ENCODE measurements at places on chromosomes 1 and 21. TPM values are rescaled to one million over a fixed set of nuclear protein-coding genes. Genes with fewer than 3 reads are reported as not detected.
A peak's percentile ranks its signal among the peaks of the same experiment; 100 is the strongest.

- no peak for DNase-seq
Observed at GRCh38 chr1:42429603-42430002, 26.2 kb downstream of the ZMYND12 start.

DNA sequence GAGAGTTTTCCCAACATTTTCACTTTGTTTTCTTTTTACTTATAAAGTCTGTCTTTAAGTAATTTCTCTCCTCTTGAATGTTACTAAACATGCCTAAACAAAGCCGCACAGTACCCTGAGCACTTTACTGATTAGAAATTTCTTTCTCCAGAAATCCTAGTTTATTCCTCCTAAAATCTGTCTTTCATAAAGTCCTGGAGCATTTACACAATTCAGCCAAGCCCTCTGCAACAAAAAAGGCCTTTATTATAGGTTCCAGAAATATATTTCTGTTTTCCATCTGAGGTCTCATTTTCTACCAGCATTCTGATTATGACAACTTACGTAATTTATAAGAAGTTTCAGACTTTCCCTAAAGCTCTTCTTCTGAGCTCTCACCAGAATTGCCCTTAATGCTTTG lies 549.5 kb upstream of the OLFM3 start:
- DNase-seq, result no peak

DNA sequence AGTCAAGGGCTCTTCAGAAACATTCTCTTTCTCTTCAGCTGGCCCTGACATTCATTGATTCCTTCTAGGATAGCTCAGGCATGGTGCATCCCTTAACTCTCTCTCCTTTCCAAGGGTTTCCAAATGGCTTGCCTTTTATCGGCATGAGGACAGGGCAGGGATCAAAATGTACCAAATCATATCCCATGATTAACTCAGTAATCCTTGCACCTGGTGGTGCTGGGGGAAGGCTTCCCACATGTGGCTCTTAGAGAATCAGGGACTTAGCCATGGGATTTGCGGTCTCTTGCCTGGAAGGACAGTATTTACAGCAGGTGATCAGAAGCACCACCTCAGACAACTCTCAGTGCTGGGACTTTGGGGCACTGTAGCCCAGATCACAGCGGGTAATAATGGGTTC lies 46.2 kb upstream of the EDEM3 start:
- no peak for DNase-seq

DNA sequence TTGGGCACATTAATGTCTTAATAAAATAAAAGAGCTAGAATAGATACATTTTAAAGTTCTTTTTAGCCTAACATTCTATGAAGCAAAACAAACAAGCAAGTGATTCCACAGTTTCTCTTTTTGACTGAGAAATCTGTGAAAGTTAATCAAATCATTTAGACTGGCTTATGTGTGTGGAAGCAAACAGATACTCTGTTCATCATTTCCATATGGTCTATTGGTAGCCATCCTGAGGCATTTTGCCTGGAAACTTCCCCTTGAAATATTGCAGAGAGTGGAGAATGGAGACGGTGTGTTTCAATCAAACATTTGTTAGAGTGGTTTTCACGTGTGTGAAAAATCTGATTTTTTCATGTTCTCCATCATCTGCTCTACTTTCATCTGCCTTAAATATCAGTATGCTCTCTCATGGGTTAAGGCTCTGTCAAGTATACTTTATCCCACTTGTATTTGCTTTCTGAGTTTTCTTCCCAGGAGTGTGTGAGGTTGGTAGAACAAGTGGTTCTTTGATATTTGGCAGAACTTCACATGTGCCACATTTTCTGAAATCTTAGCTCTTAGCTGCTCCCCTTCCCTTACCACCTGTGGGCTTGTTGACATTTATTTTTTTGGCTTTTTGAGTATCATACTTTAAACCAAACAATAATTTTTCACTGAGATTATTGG lies 139.1 kb upstream of the PTGFR start:
- DNase-seq, result no peak

- DNase-seq, result peak; percentile 19
Observed at GRCh38 chr21:45544449-45545235, 2.4 kb upstream of the SLC19A1 start.

GRCh38 chr1:239987103-239987745 lies 104.5 kb upstream of the FMN2 start:
- DNase-seq, result no peak

- DNase-seq, result no peak
Observed at GRCh38 chr1:189275796-189276195, 1201.9 kb downstream of the BRINP3 start.

DNA sequence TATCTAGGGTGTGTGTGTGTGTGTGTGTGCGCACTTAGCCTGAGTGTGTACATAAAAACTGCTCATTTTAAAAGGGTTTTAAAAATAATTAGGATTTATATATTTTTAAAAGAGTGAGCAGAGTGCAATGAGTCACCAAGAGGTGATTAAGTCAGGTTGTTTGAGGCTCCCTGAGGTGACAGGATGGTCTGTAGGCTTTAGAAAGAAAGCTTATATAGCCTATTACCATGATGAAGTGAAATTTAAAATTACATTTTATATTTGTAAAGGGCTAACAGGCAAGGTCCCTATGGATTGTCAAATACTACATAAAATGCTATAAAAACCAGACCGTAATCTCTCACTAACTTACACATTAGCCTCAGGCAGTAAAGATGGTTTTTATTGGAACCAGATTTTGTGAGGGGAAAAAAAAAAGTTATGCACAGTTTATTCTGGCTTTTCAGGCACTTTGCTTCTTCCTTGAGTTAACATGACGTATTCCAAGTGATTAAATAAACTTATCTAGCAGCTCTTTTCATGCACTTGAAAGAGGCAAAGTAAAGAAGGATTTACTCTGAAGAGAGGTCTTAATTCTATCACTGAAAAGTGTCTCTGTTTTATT lies 711.7 kb upstream of the PTBP2 start:
- DNase-seq, result no peak

GRCh38 chr1:167270349-167271092 lies 49.8 kb downstream of the POU2F1 start:
- no peak for DNase-seq

GRCh38 chr1:84689514-84690396 lies 506 bp downstream of the SSX2IP start:
- peak; percentile 60 for DNase-seq

GRCh38 chr1:14437417-14437918 lies 161.0 kb upstream of the KAZN start:
- DNase-seq, result no peak

DNA sequence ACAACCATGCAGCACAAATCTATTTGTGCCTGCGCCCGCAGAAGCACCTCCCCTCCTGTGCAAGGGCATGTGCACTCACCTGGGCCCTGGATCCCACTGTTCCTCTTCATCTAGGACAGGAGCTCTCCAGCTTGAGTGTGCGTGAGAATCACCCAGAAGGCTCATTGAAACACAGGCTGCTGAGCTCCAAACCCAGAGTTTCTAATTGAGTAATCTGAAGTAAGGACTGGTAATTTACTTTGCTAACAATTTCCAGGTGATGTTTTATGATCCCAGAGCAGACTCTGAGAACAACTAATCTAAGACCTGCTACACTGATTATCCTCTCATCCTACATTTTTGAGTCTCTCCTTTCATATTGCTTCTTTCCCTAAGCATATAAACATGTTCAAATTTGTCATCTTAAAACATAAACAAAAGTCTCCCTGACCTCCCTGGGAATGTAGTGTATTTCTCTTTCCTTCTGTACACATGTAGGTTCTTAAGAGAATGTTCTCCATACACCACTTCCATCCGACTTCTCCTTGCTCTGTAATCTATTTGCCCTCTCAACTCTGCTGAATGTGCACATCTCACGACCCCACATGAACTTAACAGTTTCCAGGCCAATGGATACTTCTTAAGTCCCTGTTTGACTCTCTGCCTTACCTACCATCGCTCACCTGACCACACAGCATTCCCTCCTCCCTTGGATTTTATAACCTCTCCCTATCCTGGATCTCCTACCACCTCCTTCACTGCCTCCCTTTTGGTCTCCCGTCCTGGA lies 522.5 kb downstream of the SMYD3 start:
- no peak for DNase-seq

GRCh38 chr1:245051349-245052221 lies 103.2 kb upstream of the KIF26B start:
- no peak for DNase-seq

- no peak for DNase-seq
Observed at GRCh38 chr1:182752077-182752988, 37.2 kb upstream of the NPL start.

- no peak for DNase-seq
Observed at GRCh38 chr1:115113766-115114165, 24.5 kb upstream of the TSPAN2 start.

DNA sequence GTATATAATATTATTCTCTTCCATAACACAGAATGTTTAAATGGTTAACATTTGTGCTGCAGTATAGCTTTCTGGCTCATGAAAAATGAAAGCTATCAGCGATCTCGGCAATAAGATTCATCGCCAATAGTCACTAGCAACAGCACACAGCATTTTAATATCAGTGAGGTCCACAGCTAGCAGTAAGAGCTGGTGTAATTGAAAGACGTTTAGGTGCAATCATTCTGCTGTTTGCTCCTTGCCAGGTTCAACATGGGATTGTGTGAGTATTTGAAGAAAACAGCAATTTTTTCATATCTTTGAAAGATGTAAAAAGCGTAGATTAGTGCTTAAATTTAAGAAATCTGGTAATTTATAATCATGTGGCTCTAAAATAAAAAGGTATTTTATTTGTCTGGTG lies 20.1 kb downstream of the PRKACB start:
- DNase-seq, result no peak

DNA sequence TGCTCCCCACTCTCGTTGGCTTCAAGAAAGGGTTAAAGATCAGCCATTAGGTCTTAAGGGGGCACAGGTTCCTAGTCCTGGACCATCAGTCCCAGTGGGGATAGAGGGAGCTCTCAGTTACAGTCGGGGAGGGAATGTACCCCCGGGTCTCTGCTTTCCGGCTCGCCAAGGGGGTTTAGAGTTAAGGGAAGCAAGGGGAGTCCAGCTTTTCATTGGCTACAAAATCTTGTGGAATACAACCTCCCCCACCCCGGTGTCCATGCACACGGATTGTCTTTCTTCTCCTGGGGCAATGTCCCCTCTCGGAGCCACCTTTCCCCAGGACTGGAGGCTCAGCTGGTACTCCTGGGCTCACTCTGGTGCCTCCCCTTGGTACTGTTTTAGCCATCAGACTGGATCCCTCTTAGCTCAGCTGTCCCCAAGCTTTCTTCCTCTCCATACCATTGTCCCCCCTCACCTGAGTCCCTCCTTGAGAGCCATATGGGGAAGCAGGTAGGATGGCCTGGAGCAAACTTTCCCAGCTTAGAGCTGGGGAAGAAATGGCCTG lies at the start of gene A3GALT2:
A3GALT2 (minus strand) TSS at position 480 of the 547 bp plus-strand sequence; CDS start at position 480, 0 bp downstream.
- no peak for DNase-seq

GRCh38 chr1:217432339-217432738 lies 198.6 kb downstream of the GPATCH2 start:
- DNase-seq, result no peak

- DNase-seq, result no peak
Observed at GRCh38 chr1:156367383-156368156, 1.4 kb upstream of the RHBG start.

DNA sequence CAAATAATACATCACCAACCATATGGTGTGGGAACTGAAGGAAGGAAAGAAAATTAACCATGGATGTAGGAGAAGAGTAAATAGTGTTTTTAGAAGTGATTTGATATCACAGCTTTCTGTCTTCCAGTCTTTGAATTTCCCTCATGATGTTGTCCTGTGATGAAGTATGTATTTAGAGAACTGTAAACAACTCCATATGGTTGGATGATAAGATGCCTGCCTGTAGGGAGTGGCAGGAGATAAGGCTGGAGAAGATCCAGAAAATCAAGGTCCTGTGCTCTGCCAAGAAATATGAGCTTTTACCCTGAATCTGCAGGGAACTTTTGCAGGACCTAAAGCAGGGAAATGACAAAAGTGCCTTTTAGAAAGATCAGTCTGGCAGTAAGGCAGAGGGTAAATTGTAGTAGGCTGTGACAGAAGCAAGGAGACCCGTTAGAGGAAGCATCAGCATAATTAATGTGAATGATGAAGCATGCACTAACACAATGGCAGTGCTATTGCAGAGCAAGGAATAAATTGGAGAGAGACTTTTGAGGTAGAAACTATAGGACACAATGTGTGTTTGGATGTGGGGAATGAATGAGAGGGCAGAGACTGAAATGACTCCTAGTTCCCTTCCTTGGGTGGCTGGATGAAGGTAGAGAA lies 21.9 kb downstream of the CEPT1 start:
- DNase-seq, result no peak

- no peak for DNase-seq
Observed at GRCh38 chr1:5910666-5911065, 81.6 kb downstream of the NPHP4 start.

DNA sequence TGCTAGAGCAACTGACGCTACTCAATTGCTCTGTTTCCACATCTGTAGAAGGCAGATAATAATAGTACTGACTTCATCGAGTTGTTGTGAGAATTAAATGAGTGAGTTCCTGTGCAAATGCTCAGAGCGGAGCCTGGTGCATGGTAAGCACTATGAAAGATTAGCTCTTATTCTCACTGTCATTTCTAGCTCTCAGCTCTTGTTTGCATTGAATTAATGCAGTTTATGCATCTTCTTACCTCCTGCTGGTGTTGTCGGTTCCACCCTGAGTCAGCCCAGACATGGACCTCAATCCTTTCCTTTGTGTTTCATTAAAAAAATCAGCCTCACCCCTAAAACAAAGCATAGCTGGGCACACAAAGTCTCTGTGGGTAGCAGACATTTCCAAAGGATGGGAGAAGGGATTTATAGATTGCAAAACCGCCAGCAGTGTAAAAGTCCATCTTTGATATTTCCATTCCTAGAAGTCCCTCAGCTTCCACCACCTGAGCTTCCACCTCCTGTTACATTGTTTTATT lies 254.4 kb upstream of the CSF3R start:
- no peak for DNase-seq

DNA sequence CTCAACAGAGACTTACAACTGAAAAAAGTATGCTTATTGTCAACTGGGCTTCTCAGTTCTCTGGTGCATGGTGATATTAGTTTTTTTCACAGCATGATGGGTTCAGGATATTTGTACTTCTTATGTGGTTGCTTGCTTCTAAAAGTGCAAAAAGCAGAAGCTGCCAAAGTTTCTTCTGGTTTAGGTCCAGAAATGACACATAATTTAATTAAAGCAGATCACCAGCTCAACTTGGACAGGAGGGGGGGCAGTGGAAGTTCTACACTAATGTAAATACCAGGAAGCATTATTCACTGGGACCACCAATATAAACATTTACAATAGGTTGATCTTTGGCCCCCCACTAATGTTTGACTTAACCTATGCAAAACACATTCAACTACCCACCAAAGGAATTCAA lies 354.8 kb upstream of the BRINP3 start:
- DNase-seq, result no peak

DNA sequence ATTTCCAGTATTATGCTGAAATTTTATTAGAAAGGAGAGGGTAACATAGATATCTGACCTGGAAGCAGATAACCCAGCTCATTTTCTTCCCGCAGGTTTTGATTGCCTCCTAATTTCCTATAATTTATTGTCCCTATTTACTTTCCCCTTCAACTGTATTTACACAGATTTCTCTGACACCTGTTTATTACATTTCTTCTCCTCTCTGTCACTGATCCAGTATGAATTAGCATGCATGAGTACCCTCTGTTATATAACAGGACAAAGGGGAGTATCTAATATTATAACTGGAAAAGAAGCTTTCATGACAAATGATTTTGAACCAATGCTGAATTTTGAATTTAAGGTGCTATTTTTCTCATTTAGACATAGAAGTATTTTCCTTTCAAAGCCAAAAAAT lies 37.4 kb downstream of the DENND1B start:
- DNase-seq, result no peak

PEX11B gene
- total RNA-seq, result 37.1 TPM

MXRA8 gene
- 20.7 TPM for total RNA-seq

LCE2A gene
- total RNA-seq, result not detected

ANKRD34A gene
- total RNA-seq, result 0.27 TPM

HSD11B1 gene
- 0.87 TPM for total RNA-seq

TSTD1 gene
- 92.1 TPM for total RNA-seq

PROK1 gene
- not detected for total RNA-seq

GJA4 gene
- total RNA-seq, result 2.3 TPM
